ENCODE measurements at places on chromosomes 2 and 18.
A peak's percentile ranks its signal among the peaks of the same experiment; 100 is the strongest.

- no peak for DNase-seq
Observed at GRCh38 chr2:31378389-31378788, 36.2 kb downstream of the XDH start.

GRCh38 chr2:86280191-86280667 lies 57.2 kb downstream of the REEP1 start:
- peak; percentile 98 for DNase-seq

GRCh38 chr2:28193630-28194403 lies 198.8 kb upstream of the FOSL2 start:
- no peak for DNase-seq

GRCh38 chr2:241302759-241303651 lies 12.5 kb downstream of the HDLBP start:
- no peak for DNase-seq

- no peak for DNase-seq
Observed at GRCh38 chr2:207772081-207772843, 2.6 kb upstream of the FZD5 start.

DNA sequence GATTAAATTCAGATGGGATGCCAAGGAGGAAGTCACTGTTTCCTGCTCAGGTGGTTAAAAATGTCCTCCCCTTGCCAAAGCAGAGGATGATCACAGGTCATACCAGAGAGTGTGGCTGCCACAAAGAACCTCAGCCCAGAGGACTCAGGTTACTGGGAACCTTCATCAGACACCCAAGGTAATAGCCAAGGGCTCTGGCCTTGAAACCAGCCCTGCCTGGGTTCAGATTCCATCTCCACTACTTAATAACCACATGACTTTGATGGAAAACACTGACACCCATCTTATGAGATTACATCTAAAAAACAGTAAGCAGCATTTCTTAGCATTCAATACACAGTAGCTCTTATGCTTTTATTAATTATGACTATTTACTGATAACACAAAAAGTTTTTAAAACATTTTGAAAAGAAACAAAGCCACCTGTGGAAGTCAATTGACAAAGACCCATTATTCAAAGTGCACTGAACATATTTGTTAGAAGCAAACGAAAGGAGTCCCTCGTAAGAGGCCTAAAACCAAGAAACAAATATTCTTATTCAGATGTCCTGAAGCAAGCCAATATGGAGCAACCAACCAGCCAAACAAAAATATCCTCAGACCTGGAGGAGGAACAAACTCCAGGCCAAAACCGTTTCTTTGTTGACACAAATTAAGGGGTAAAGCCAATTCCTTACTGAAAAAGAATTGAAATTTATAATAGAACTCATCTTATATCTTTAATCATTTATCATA lies 241.5 kb downstream of the RNF152 start:
- DNase-seq, result no peak

- no peak for DNase-seq
Observed at GRCh38 chr2:1796232-1796930, 52.1 kb upstream of the PXDN start.

DNA sequence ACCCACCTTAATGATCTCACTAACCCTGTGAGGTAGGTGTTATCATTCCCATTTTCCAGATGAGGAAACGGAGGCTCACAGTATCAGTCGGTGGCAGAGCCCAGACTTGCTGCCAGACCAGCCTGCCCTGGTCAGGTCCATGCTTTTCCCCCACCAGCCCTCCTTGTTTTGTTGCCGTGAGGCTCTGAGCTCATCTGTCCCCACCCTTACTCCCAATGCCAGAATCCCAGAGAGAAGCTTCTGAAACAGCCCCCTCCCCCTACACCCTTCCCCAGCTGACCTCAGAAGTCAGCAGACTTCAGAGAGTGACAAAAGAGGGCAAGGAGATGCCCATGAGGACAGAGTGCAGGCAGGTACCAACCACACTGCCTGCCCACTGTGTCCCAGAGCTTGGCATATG lies 20.8 kb upstream of the TNS1 start:
- no peak for DNase-seq

- no peak for DNase-seq
Observed at GRCh38 chr2:8661736-8662135, 20.1 kb upstream of the ID2 start.

DNA sequence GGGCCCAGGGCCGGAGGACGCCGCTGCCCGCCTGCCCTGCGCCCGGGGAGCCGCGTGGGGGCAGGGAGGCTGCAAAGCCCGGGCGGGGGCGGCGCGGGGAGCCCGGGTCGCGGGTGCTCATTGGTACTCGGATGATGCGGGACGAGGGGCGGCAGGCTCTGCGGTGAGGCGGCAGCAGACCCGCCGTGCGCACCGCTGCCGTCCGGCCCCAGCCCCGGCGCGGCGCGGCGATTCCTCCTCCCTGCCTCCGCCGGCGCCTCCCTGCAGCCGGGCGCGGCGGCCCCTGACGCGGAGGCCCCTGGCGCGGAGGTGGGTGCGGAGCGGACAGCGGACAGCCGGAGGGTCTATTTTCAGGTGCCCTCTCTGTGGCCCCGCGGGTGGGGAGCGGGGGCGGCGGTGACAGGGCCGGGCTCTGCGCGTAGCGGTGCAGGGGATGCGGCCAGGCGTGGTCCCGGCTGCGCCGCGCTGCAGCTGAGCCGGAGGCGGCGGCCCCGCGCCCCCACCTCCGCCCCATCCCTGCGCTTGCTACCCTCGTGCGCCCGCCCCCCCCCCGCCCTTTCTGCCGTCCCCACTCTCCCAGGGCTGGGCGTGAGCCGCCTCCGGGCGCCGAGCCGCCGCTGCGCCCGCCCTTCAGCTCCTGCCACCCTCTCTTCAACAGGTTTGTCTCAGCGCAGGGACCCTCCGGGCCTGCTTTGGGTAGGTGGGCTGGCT lies 640 bp downstream of the SPTBN1 start:
- no peak for DNase-seq

GRCh38 chr2:66805016-66805865 lies 370.3 kb downstream of the MEIS1 start:
- peak; percentile 2 for DNase-seq

- peak; percentile 29 for DNase-seq
Observed at GRCh38 chr18:70464343-70465114, 175.7 kb downstream of the SOCS6 start.

- DNase-seq, result peak; percentile 89
Observed at GRCh38 chr2:205775097-205775877, 93.0 kb downstream of the NRP2 start.

- no peak for DNase-seq
Observed at GRCh38 chr2:18398833-18399232, 161.6 kb downstream of the RDH14 start.

DNA sequence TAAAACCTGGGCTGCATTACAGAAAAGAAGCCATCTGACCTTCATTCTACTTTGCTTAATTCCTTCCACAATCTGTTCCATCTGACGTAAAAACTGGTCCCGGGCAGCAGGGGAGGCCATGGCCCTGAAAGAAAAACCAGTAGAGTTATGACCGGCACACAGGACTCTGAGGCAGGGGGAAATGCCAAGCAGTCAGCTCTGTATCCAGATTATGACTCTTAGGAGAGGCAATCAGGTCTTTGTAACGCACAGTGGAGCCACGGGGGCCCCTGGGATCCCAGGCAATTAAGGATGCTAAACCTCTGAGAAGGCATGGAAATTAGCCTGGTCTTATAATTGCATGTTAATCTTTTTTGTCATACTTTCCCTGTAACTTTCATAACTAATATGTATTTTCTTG lies 78.4 kb downstream of the CCDC93 start:
- no peak for DNase-seq

DNA sequence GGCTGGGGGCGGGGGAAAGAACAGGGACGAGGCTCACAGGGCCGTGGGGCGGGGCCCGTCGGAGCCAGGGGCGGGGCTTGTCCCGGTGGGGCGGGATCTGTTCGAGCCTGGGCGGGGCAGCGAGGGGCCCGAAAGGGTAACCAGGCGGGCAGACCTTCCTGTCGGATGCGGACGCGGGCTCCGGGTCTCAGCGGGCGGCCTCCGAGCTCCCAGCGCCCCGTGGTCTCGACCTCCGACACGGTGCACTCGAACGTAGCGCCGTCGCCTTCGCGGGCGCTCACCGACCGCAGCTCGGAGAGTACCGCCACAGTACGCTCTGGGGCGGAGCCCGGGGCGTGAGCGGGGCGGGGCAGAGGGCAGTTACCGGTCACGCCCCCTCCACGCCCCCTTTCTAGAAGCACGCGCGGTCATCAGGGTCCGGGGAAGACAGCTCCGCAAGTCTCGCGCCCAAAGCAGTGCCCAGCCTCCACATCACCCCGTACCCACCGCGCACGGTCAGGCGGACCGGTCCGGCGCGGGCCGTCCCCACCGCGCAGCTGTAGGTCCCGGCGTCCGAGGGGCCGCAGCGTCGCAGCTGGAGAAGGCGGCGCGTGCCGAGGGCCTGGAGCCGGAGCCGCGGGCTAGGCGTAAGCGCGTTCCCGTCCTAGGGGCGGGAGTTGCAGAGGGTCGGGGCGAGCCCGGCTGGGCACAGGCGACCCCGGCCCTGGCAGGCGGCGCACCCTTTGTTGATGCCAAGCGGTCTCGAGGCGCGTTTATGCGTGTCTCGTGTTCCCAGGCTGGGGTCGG lies 8.7 kb downstream of the TMEM198 start:
- DNase-seq, result no peak

- DNase-seq, result no peak
Observed at GRCh38 chr2:60499651-60500265, 53.7 kb downstream of the BCL11A start.

- DNase-seq, result no peak
Observed at GRCh38 chr2:176885661-176886060, 326.9 kb upstream of the HNRNPA3 start.

DNA sequence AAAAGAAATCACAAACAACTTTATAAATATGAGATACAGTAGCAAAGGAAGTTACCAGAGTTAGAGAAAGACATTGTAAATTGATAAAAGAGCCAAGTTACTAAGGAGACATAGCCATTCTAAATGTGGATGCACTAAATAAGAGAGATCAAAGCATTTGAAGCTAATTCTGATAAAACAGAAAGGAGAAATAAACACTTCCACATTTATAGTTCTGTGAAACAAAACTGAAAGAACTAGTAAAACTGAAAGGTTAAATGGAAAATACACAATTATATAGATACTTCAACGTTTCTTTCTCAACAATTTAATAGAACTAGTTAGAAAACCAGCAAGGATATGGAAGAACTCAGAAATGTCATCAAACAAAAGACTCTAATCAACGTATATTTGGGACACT lies 309.0 kb upstream of the CDH2 start:
- DNase-seq, result no peak

- DNase-seq, result no peak
Observed at GRCh38 chr18:495017-495416, 5.5 kb downstream of the COLEC12 start.

GRCh38 chr2:88831792-88832248 lies 140.3 kb downstream of the RPIA start:
- DNase-seq, result no peak

- DNase-seq, result no peak
Observed at GRCh38 chr2:221914334-221914880, 342.3 kb upstream of the EPHA4 start.

DNA sequence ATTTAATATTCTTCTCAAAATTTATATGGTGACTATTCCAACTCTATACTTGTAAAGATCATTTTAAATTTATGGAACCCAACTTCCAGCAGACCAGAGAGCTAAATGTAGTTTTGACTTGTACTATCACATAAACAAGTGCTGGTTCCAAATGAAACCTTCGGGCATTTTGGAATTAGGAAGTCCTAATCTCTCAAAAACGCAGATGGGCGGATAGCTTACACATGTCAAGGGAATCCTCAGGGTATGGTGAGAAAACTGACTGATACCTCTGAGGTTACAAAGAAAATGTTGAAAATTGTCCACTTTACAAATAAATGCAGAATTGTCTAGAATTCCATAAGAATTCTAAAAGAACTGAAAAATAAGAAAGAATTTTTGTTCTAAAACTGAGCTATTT lies 224.1 kb downstream of the SS18 start:
- DNase-seq, result no peak

- DNase-seq, result no peak
Observed at GRCh38 chr2:20378341-20378740, 27.7 kb upstream of the PUM2 start.

GRCh38 chr2:15096873-15097272 lies 464.3 kb downstream of the NBAS start:
- no peak for DNase-seq

GRCh38 chr2:9145109-9145751 lies 61.4 kb upstream of the ASAP2 start:
- DNase-seq, result no peak

- no peak for DNase-seq
Observed at GRCh38 chr18:35827275-35827902, 145.1 kb upstream of the RMP24 start.

- DNase-seq, result no peak
Observed at GRCh38 chr18:12679183-12679786, 21.4 kb upstream of the SPIRE1 start.

GRCh38 chr2:105519516-105519915 lies 120.7 kb upstream of the FHL2 start:
- no peak for DNase-seq

GRCh38 chr2:236843161-236843968 lies 242.3 kb upstream of the COPS8 start:
- DNase-seq, result no peak

GRCh38 chr2:229868794-229869193 lies 53.0 kb downstream of the TRIP12 start:
- DNase-seq, result no peak

GRCh38 chr2:202870431-202871299 lies 901 bp downstream of the ICA1L start:
- DNase-seq, result peak; percentile 16

- DNase-seq, result no peak
Observed at GRCh38 chr2:46716927-46717326, 198.7 kb downstream of the MCFD2 start.

GRCh38 chr2:62265106-62265505 lies 69.2 kb downstream of the B3GNT2 start:
- DNase-seq, result no peak

GRCh38 chr2:127128445-127128904 lies 21.5 kb upstream of the BIN1 start:
- no peak for DNase-seq

GRCh38 chr2:36618381-36618780 lies 20.4 kb upstream of the FEZ2 start:
- DNase-seq, result no peak

GRCh38 chr2:222623756-222624309 lies 32.1 kb downstream of the FARSB start:
- no peak for DNase-seq
